ENCODE measurements at places on chromosomes 5 and 9. TPM values are rescaled to one million over a fixed set of nuclear protein-coding genes. Genes with fewer than 3 reads are reported as not detected.

Gene GLDC
- polyA plus RNA-seq = not detected

- no peak for DNase-seq
These were observed 43.1 kb upstream of the ANKDD1B start for GRCh38 chr5:75568202-75568601.

Gene FOXD4L4
- not detected for polyA plus RNA-seq

GRCh38 chr5:162657076-162657475 is 589.5 kb downstream of the GABRG2 start:
- no peak for DNase-seq

- no peak for DNase-seq
These were observed 35.2 kb downstream of the WHRN start for GRCh38 chr9:114470121-114470520.

- DNase-seq = no peak
These were observed 520.3 kb downstream of the CDH9 start for GRCh38 chr5:26518065-26518464.

- no peak for DNase-seq
These were observed 123.6 kb downstream of the TEX10 start for GRCh38 chr9:100229136-100229535.

Gene PTGDS
- 3.2 TPM for polyA plus RNA-seq

Gene PCDHGA12
- not detected for polyA plus RNA-seq

Gene GARIN3
- polyA plus RNA-seq = not detected

DNA sequence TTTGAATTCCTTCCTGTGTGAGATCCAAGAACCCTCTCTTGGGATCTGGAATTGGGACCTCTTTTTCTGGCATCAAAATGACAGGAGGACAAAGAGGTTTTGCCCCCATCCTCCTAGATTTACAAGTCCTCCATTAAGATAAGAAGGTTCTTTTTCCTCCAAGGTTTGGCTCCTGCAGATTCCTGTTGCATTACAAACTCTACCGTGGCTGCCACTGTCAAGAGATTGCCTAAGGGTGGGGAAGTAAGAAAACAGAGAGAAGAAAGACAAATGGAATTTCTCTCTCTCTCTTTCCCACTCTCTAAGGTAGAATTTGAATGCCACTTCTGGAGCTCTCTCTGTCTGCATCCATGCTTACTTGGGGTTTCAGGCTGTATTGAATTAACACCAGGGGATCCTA is 12.0 kb upstream of the SVEP1 start:
- no peak for DNase-seq

GRCh38 chr9:126501383-126502331 is 112.1 kb upstream of the LMX1B start:
- no peak for DNase-seq

Gene NUDT12
- polyA plus RNA-seq = 1.0 TPM

GRCh38 chr9:131095666-131096268 is 564 bp upstream of the AIF1L start:
- DNase-seq = no peak

GRCh38 chr9:86181379-86182315 is 77.8 kb downstream of the C9orf153 start:
- DNase-seq = no peak

Gene PPP3R2
- not detected for polyA plus RNA-seq

GRCh38 chr5:163916376-163916775 is 411.0 kb downstream of the MAT2B start:
- no peak for DNase-seq

DNA sequence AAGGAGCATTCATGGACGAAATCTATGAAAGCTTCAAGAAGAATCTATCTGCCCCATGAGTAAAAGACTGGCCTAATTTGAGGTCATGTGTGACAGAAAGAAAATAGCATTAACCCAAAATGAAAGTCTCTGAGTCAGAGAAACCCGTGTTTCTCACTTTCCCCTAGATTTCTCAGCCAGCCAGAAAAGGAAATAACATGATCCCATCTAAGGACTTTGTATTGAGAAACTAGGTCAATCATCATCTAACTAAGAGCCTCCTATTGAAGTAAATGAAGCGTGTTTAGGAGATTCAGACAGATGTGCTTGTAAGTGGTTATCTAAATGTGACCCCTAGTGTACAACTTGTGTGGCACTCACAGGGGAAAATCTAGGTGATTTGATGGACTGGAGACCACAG is 77.3 kb upstream of the ZNF366 start:
- DNase-seq = no peak

Gene NUTM2G
- polyA plus RNA-seq = not detected

GRCh38 chr9:91412941-91413340 is 10.7 kb downstream of the NFIL3 start:
- no peak for DNase-seq

Gene LHX3
- polyA plus RNA-seq = not detected

Gene AK1
- not detected for polyA plus RNA-seq

GRCh38 chr9:120710110-120710981 is 3.9 kb downstream of the MEGF9 start:
- peak; percentile 22 for DNase-seq

DNA sequence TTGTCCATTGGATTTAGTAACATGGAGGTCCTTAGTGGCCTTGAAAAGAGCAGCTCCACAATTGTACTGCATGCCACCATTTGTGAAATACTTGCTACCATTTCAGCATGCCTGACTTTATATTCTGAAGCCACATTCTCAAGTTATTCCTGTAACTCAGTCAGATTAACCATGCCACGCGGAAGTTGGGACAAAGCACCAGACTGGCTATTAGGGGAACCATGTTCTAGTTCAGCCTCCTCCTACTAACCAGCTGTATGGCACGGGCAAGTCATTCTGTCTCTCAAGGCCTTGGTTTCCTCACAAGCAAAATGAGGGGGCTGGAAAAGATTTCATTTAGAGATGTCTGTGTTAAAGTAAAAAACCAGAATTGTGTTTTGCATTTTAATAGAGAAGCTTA is 418.0 kb downstream of the PLK2 start:
- no peak for DNase-seq

DNA sequence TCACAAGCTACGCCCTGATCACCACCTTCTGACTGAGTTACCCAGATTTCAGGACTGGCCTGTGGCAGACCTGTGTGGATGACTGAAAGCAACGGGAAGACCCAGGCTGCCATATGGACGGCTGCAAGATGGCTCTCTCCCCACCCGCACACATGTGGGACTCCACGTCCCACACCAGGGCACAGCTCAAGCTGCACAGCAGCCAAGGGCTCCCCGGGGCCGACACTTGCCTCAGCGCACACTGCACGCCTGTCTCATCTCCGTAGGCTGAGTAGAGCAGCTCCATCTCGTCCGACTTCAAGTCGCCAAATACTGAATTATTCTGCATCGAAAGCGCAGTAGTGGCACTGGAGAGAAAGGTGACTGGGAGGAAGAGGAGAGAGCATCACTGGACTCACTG is 14.5 kb downstream of the BRD9 start:
- no peak for DNase-seq

Gene RANBP17
- polyA plus RNA-seq = 0.09 TPM

GRCh38 chr5:92559781-92560180 is 1021.2 kb downstream of the NR2F1-AS1 start:
- DNase-seq = no peak

- DNase-seq = no peak
These were observed 77.6 kb downstream of the PCDH1 start for GRCh38 chr5:141800617-141801016.

GRCh38 chr5:171541341-171541776 is 121.9 kb downstream of the FGF18 start:
- DNase-seq = no peak

- DNase-seq = no peak
These were observed 88.4 kb upstream of the GRAMD2B start for GRCh38 chr5:126334760-126335159.

DNA sequence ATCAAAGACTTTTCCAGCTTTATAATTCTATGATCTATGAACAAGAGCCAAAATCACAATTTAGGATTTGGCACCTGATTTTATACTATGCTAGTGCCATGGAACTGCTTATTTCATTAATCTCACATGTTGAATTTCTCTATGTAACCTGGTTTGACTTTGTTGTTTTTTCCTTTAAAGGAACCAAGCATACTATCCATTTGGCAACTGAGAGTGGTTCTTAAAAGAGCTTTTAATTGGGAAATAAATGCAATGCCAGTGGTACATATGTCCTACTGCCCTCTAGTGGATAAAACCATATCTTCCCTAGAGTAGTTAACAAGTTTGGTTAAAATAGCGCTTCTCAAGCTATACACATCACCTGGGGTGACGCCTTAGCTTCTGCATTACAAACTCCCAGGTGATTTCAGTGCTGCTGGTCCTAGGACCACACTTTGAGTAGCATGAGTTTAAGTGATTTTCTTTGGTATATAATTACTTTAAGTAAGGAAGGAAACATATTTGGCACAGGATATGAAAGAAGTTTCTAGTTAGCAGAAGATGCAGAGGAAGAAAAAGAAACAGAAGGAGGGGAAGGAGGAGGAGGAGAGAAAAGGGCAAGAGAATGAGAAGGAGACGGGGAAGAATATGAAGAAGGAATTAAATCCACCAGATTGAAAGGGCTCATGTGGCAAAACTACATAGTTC is 56.8 kb downstream of the FGF10 start:
- no peak for DNase-seq

- no peak for DNase-seq
These were observed 390.3 kb downstream of the TAF11L14 start for GRCh38 chr5:18024542-18024941.

- DNase-seq = no peak
These were observed 1.5 kb downstream of the DNAJB5 start for GRCh38 chr9:34990908-34991606.

DNA sequence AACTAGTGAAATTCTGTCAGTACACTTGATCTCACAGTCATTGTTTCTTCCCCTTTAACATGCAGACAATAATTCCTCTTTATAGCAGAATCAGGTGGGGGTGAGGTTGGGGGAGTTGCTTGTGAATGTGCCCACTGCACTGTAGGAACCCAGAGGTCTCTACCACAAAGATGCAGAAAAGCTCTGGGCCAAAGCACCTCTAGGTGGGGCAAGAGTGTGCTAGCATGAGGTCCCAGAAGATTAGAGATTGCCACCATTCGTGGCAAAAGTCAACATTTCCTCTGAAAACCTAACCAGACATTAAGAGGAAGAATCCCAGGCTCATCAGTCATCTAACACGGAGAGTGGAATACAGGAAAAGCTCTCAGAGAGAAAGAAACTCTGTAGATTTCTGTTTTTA is 74.5 kb downstream of the PTCD2 start:
- no peak for DNase-seq

- no peak for DNase-seq
These were observed 320.3 kb downstream of the ARHGEF28 start for GRCh38 chr5:73946278-73946677.

DNA sequence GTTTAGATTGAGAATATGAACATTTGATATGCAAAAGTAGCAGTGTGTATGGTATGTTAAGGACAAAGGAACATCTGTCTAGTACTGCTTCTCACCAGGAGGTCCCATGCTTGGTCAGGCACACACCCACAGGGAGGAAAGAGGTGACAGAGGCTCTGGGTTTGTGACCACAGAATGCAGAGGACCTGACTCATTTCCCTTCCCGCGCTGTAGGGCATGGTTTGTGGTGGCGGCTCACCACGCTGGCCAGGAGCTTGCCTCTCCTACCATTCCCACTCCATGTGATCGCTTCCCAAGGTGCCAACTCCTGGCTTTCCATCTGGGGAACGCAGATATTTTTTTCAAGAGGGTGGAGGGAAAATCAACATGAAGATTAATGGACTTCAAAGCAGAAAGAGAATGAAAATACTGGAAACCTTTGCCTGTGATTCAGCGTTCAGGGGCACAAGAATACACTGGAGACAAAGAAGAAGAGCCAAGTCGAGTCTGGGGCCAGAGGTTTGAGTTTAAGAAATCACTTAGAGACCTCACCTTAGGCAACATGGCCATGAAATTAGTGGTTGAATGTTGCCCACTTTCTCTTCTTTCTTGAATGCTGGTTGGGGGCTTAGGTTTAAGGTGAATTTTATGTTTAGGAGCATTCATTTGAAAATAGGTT is 477.8 kb downstream of the CCDC171 start:
- no peak for DNase-seq

Gene CATSPER3
- polyA plus RNA-seq = not detected

GRCh38 chr5:126235628-126236027 is 187.6 kb upstream of the GRAMD2B start:
- DNase-seq = no peak

- peak; percentile 53 for DNase-seq
These were observed 19.3 kb downstream of the SLC6A7 start for GRCh38 chr5:150209099-150209635.

DNA sequence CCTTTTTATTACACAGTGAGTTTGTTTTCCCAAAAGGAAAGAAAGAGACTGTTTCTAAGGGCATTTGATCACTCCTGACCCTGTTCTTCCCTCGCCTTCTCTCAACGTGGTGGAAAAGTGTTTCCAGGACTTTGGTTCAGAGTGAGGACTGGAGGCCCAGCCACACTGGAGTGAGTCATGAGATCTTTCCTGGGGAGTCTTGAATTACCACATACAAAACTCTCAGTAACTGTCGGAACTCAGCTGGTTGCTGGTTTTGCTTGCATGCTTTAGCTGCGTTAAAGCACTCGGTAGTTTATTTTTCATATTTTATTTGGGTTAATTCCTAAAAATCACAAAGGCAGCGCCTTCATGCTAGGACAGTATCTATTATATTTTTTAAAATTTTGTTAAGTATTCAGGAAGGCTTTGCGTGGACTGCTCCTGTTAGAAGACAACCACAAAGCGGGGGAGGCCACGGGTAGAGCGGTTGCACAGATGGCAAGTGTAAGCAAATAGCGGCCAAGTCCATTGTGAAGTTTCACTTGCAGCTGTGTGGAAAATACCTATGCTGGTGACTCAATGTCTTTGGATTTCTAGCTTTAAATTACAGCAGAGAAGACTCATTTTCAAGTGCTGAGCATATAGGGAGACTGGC is 77.7 kb downstream of the ARSB start:
- no peak for DNase-seq

GRCh38 chr5:148815578-148815977 is 10.8 kb upstream of the ADRB2 start:
- no peak for DNase-seq

Gene ENTREP1
- polyA plus RNA-seq = not detected

Gene CERCAM
- 0.14 TPM for polyA plus RNA-seq

Gene ZDHHC11
- not detected for polyA plus RNA-seq

Measured in naive thymus-derived CD8-positive, alpha-beta T cell (primary cell).